ENCODE measurements at places on chromosomes 2 and 18.

DNA sequence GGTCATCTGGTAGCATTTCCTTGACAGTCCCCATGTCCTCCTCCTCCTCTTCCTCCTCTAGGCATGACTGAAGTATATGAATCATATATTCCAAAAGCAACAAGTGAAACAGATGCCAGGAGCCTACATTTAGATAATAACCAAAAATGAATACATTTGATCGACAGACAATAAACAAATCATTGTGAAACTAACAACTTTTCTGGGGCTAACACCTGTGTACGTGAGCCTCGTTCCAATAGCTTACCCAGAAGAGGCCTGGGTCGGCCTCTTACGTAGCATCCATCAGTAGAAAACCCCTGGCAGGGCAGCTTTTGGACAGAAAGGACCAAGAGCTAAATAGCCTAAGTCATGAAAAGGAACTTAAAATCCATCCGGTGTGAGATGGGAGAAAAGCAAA is 15.3 kb upstream of the CREG2 start:
- no peak for DNase-seq

GRCh38 chr2:134275058-134275862 is 21.4 kb downstream of the MGAT5 start:
- DNase-seq: no peak

- no peak for DNase-seq
Measured at GRCh38 chr2:16438613-16439321, 226.9 kb downstream of the CYRIA start.

DNA sequence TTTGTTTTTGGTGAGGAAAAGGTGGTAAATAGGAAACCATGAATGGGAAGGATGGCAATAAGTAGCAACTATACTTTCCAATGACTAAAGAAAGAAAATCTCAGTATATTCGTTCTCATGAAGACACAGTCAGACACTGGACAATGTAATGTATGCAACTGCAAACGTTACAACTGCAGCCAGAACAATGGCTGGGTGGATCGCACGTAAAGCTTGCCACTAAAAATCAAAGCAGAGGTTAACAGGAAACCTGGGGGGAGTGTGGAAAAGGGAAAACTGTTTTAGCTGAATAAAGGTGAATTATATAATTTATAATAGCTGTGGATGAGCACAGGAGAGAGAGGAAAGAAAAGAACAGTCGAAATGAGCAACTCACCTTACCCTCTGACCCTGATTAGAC is 33.3 kb downstream of the NEMP2 start:
- DNase-seq: no peak

DNA sequence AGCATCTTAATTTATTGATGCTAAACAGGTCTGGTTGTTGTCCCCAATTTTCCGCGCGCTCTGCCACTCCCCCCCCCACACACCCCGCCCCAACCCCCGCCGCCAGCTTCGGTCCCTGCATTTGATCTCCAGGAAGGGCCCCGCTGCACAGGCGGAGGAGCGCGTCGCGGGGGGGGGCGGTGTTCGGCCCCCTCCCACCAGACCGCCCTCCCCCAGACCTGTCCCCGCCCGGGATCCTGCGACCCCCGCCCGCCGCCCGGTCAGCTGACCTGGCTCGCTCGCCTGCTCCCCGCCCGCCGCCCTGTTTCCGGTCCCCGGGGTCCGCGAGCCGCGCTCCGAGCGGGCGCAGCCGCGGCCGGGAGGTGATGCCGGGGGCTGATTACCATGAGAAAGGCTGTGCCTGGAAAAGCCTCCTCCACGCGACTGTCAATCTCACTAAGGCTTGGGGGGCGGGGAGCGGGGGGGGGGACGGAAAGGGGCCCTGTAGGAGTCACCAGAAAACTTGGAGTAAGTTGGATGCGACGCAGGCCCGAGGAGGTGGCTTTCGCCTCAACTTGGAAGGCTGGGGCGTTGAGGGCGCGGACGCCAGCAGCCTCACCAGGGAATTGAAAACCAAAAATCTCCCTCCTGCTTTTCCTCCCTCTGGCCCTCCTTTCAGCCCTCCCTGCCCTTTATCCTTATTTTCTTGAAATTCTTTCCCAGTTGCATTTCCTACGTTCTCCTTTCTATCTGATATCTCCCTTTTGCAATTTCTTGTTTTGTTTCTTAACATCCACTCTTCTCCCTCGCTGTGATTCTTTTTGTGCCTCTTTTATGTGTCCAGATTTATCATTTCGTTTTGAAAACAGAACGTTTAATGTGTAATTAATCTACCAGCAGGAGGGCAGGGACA is 4.4 kb upstream of the ZEB2 start:
- no peak for DNase-seq

- DNase-seq: no peak
Measured at GRCh38 chr2:11072550-11072949, 82.7 kb upstream of the SLC66A3 start.

DNA sequence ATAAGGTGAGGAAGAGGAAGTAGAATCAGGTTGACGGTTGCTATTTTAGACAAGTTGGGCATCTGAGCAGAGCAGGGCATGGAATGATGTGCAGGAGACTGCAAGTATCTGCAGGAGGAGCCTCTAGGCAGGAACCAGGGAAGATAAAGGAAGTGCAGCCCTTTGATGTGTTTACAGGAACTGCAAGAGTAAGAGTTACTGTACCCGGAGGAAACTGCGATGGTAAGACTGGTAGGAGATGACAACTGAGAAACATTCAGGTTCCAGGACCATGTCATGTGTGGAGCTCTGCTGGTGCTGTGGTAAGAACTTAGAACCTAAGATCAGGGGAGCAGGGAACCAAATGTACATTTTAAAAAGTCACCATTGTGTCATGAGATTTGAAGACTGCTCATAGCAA is 134.3 kb upstream of the STON1 start:
- DNase-seq: no peak

DNA sequence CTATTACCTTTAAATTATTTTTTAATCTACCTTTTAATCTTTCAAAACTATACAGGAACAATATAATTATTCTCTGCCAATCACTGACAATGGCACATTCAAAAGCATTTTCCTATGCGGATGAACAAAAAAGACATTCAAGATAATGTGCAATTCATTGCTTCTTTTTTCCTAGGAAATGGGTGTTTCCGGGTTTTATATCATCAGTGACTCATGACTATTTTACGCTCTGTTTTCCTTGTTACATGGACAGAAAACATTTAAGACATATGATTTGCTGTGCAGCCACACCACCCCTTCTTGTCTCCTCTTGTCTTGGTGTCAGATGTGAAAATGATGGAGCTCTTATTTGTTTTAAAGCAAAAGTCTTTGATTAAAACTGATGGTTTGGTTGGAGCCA is 184.7 kb upstream of the LINC00305 start:
- no peak for DNase-seq

Data from SHP77 (cell line).